Left lung (tissue), 14 donors: ENCODE measurements at places on chromosomes 5 and 9. TPM values are rescaled to one million over a fixed set of nuclear protein-coding genes. Genes with fewer than 3 reads are reported as not detected.

Gene MLANA
- not detected for total RNA-seq

Gene OR1Q1
- total RNA-seq = not detected

Gene PCDHA13
- total RNA-seq = 1.7 TPM

Gene REEP2
- total RNA-seq = 2.5 TPM

Gene BASP1
- total RNA-seq = 22.9 TPM

Gene SEMA6A
- total RNA-seq = 24.8 TPM

Gene ACOT12
- total RNA-seq = not detected

Gene PCDHGB1
- 2.1 TPM for total RNA-seq

Gene FAM78A
- total RNA-seq = 18.1 TPM

Gene AK8
- 1.9 TPM for total RNA-seq

Gene CATSPER3
- total RNA-seq = 0.85 TPM

Gene FCHO2
- 71.1 TPM for total RNA-seq

Gene COL5A1
- 357 TPM for total RNA-seq
